ENCODE measurements at places on chromosomes 13 and 19.

DNA sequence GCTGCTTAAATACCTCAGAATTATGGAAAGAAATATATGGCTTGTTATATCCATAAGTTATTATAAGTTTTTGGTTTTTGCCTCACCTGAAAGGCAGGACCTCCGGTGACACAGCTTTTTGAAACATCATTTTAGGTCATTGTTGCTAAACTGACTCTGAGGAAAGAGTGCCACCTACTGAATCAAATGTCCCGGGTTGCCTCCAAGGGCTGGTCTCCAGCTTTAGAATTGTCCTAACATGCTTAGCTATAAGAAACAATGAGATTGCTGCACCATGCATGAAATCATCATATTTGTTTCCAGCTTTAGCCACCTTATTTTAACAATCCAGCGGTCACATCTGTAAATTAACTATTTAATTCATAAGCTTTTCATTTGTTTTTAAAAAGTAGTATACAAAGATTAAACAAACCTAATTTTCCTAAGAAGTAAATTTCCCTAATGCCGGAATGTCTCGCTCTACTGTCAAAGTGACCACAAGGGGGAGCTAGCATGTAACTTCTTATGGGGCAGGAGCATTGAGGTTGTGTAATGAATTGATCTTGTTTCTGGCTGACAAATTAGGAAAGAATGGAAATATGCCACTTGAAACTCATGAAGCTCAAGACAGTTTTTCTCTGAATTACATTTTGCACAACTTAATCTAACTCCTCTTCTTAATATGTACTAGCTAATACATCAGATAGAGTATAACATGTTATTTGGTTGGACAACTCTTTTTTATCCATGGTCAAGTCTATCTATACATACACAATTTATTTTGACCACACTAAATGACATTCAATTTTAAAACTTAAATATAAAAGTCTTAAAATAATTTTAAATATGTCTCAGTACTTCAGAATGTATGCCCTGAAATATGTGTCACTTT, 6.7 kb upstream of the PCDH17 start:
- DNase-seq = no peak

GRCh38 chr19:38316477-38317067, 825 bp upstream of the YIF1B start:
- no peak for DNase-seq

GRCh38 chr13:112938680-112939079, 30.3 kb upstream of the MCF2L start:
- DNase-seq = no peak

DNA sequence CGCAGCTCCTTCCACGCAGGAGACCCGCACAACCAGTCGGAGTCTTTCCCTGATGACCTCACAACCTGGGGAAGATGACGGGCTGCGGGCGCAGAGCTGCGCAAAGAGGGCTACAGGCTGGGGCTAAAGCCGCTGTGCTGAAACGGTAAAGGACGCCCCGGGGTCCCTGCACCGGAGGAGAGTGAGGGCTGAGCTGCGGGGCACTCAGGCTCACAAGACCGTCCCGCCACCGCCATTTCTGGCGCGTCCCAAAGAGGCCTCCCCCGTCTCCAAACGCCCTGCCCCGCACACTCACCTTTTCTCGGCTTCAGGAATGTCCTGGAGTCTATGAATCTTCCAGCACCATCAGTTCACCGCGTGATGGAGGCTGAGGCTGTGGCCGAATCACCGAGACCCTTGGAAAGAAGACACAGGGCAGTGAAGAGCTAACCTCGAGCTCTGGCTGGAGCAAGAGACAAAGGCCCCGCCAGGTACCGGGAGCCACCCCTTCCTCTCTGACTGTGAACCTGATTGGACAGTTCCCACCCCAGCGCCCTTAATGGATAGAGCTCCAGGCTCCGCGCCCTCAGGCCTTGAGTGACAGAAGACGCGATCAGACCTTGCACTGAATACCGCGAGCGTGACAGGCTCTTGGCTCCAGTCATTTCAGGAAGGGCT, 41.8 kb upstream of the ZNF429 start:
- DNase-seq = no peak

GRCh38 chr13:41694545-41695301, 237.4 kb downstream of the RGCC start:
- DNase-seq = peak; percentile 72

GRCh38 chr19:5424192-5424973, 30.8 kb upstream of the ZNRF4 start:
- DNase-seq = no peak

- no peak for DNase-seq
Observed at GRCh38 chr13:92436924-92437323, 789.7 kb upstream of the GPC6 start.

DNA sequence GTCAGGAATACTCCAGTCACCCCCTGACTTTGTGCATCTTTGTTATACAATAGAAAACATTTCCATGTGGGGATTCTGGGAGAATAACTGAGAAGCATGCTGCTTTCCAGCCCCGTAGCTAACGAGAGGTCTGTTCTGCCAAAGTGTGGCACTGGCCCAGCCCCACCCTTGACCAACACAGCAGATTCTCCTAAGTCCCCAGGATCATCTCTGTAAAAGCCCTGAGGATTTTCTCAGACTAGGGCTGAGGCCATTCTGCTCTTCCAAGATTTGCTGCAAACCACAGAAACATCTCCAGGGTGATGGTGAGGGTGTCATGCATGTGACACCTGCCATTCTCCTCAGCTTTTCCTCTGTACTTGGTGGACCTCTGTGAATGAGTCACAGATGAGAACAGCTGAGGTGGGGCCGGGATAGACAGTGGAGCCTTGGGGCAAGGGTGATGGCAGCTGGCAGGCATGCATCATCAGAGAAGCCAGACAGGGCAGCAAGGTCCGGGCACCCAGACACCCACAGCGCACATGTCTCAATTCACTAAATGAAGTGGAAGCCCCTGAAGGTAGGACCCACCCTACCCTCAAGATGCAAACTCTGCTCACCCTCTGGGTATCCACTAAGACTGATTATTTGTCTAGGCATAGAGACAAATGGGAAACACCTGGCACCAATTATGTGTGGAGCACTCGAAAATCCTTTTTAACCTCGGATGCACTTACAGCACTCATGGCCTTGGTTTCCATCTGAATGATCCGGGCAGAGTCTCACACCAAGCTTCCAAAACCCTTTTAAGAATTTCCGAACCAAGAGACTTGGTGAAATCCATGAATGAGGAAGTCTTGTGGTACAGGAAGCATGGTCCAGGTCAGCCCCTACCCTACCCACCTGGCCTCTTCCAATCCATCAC, 20.1 kb upstream of the DOCK9 start:
- DNase-seq = no peak

DNA sequence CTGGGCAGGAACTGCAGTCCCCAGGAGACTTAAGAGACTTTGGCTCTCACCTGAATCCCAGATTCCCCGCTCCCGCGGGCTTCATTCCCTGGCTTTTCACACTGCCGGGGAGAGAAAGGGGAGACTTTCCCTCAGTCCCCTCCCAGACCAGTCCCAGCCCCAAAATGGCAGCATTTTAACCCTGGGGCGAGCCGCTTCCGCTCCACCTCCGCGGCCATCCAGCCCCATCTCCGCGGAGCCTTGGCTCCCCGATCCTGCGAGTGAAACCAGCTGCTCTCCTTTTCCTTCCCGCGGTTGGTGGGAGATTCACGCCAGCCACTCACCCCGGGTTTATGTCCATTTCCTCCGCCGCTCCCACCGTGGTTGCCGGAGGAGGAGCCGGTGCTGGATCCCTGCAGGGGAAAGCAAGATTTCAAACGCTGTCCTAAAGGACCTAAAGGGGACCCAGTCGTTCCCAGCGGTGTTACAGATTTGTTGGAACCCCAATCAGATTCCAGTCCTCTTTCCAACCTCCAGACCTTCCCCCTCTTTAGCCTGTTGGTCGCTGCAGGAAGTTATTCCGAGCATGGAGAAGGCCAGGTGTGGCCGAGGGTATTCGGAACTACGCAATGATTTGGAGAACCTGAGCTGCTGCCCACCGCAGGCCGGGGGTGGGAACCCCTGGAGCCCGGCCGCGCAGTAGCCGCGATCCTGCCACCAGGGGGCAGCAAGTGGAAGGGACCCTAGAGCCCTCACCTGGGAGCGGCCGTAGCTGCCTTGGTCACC, 3.4 kb downstream of the DMKN start:
- DNase-seq = no peak

GRCh38 chr19:6925386-6925785, 38.0 kb downstream of the ADGRE1 start:
- DNase-seq = no peak

DNA sequence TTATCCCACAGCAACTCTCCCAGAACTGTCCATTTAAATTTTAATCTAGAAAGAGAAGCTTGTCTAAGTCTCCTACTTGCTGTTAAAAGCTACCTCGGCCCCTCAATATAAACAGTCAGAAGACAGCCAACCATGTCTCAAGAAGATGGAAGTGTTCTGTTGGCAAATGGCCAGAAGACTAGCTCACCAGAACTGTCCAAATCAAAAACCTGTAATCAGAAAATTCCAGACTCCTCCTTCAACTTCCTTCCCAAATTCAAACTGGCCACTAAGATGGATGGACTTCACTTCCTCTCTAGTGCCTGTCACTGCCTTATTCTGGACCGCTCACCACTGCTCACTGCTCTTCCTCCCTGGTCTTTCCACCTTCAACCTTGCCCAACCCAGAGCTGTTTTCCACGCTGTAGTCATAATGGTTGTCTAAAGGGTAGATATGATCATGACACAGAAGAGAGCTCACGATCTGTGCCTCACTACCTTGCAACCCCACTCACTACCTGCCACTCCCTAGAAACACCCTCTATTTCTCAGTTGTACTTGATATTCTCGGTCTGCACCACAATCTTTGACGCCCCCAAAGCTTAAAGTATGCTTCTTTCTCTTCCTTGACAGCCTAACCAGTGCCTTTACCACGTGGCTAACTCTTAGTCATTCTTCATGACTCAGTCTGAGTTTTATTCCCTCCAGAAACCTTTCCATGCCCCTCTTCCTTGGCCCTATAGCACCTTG, 9.2 kb downstream of the FGF14 start:
- DNase-seq = no peak

DNA sequence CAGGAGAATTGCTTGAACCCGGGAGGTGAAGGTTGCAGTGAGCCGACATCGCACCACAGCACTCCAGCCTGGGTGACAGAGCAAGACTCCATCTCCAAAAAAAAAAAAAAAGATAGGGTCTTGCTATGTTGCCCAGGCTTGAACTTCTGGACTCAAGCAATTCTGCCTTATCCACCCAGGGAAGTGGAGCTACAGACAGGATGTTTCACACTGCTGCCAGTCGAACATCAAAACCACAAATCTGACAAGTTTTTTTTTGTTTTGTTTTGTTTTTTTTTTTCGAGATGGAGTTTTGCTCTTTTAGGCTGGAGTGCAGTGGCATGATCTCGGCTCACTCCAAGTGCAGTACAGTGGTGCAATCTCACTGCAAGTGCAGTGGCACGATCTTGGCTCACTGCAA, 10.8 kb downstream of the XPO4 start:
- no peak for DNase-seq

DNA sequence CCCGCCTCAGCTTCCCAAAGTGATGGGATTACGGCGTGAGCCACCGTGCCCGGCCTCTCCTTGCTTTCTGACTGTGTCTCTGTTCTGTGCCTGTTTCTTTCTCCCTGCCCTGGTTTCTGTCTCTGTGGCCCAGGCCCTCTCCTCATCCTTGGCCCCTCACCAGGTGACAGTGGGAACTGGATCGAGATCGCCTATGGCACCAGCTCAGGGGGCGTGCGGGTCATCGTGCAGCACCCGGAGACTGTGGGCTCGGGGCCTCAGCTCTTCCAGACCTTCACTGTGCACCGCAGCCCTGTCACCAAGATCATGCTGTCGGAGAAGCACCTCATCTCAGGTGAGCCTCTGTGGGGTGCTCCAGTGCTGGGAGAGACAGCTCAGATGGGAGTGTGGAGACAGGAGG, 9.9 kb downstream of the SHKBP1 start:
- DNase-seq = no peak

DNA sequence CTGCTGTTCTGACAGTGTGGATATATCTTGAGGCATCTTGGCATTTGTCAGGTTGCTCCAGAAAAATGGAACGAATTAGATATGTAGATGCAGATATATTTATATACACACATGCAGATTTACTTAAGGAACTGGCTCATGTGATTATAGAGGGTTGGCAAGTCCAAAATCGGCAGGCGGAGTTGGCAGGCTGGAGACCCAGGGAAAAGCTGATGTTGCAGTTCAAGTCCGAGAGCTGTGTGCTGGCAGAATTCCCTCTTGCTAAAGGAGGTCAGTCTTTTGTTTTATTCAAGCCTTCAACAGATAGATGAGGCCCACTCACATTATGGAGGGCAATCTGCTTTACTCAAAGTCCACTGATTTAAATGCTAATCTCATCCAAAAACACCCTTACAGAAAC, 24.4 kb upstream of the CSNK1A1L start:
- no peak for DNase-seq

DNA sequence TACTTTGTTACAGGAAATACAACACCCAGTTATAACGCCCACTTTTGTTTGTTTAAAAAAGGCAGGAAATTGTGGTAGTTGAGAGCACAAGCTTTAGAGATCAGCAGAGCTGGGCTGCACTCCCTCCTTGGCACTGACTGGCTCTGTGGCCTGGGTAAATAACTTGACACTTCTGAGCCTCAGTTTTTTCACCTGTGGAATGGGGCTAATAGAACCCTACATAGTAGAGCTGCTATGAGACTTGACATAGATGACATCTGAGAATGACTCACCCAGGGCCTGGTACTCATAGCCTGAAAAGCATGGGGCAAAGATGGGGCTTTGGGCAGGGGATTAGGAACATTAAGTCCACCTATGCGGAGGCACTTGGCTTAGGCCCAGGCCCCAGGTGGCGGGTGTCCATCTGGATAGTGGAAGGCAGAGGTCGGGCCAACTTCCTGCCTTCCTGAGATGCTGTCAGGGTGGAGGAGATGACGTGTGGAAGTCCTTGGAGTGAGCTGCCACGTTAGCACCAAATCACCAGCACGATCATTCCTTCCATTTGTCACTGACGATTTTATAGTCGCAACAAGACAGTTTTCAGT, 159.1 kb downstream of the KATNAL1 start:
- DNase-seq = no peak

DNA sequence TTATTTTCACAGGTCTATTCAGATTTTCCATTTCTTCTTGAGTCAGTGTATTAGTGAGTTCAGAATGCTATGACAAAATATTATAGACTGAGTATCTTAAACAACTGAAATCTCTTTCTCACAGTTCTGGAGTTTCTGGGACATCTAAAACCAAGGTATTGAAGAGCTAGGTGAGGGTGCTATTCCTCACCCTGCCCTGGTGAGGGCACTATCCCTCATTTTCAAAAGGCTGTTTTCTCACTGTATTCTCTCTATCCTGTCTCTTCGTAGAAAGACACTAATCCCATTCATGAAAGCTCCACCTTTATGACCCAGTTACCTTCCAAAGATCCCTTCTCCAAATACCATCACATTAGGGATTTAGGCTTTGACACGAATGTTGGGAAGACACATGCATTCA, 1617.1 kb downstream of the PCDH9 start:
- no peak for DNase-seq

DNA sequence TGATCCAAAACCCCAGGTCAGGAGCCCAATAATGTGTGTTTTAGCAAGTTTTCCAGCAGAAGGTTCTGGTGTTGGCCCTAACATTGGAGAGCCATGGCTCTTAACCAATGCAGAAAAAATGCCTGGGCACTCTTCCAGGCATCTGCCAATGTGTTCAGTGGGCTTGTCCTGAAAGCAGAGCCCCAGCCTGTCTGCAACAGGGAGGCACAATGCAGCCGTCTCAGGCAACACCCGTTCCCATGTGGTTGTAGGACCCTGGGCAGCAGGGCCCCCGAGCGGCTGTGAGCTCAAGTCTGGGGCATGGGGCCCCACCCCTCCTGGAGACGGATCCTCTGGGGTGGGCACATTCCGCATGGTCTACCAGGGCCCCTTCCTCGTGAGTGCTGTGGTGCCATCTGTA, 58.1 kb upstream of the SIAH3 start:
- no peak for DNase-seq

- DNase-seq = no peak
Observed at GRCh38 chr13:26062853-26063444, 11.1 kb upstream of the SHISA2 start.

All from HS-5 (cell line).